ENCODE measurements at places on chromosomes 5 and 9.
A peak's percentile ranks its signal among the peaks of the same experiment; 100 is the strongest.

- DNase-seq, result no peak
These were observed 258.7 kb upstream of the ARRDC3 start for GRCh38 chr5:91641730-91642350.

DNA sequence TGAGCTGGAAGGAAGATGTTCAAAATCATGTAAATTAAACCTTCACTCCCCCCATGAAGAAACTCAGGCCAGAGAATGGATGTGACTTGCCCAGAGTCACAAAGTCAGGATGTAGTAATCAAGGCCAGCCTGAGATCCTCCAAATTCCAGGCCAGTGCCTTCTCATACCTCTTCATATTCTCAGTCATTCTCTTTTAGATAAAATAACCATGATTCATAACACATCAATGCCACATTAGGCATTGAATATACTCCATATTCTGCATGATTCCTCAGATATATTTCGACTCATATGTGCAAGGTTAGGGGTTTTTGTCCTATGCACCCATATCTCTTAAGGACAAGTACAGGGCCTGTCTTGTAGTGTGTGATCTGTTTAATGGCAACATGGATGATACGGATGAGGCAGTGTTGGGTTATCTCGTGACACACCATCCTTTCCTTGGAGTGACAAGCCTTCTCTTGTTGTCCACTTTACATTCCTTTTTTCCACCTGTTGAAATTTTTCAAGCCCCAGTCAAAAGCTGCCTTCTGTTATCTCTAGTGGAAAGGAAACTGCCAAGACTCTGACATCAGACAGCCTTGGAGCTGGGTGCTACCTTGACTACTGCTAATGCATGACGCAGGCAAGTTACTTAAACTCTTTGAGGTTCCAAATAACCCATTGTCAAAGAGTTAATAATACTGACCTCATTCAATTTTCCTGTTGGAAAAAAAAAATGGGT is 227.5 kb upstream of the NR4A3 start:
- DNase-seq, result no peak

DNA sequence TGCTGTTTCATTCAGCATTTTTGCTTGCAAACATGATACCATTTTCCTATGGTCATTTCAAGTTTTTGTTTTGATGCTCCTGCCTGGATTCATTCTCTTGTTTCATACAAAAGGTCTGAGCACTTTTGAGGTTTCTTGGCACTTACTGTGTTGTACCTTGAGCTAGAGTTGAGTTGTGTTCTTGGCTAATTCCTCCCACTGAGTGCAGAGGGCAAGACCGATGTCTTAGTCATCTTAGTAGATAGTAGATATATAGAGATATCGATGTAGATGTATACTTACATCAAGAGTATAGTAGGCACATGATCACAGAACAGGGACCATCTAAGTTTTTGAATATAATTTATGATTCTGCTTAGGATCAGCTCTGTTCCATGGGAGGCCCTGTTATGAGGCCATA is 366.6 kb downstream of the OSTF1 start:
- DNase-seq, result no peak

DNA sequence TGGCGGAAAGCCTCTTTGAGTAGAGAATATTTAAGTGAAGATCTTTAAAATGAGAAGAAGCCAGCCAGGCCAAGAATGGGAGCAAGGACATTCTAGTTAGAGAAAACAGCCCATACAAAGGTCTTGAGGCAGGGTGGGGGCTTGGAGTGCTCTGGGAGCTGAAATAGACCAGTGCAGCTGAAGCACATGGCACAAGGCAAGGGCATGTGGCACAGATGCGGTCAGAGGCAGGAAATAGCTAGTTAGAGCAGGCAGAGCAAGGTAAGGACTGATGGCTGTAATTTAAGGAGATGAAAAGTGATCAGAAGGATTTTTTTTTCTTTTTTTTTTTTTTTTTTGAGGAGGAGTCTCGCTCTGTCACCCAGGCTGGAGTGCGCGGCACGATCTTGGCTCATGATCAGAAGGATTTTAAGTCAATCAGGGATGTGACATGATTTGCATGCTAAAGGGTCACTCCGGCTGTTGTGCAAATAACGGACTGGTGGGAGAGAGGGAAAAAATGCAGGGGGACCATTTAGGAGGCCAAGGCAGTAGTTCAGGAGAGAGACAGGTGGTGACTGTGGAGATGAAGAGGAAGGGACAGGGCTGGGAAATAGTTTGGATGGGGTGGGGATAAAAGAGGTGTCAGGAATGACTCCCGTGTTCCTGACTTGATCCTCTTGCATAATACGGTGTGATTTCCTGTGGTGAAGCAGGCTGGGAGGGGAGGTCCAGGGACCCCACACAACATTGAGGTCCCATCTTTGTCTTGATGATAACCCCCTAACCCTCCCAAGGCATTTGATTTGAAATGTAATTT is 207.6 kb downstream of the HSPA4 start:
- no peak for DNase-seq

GRCh38 chr9:127506814-127507750 is 55.8 kb downstream of the LRSAM1 start:
- no peak for DNase-seq

DNA sequence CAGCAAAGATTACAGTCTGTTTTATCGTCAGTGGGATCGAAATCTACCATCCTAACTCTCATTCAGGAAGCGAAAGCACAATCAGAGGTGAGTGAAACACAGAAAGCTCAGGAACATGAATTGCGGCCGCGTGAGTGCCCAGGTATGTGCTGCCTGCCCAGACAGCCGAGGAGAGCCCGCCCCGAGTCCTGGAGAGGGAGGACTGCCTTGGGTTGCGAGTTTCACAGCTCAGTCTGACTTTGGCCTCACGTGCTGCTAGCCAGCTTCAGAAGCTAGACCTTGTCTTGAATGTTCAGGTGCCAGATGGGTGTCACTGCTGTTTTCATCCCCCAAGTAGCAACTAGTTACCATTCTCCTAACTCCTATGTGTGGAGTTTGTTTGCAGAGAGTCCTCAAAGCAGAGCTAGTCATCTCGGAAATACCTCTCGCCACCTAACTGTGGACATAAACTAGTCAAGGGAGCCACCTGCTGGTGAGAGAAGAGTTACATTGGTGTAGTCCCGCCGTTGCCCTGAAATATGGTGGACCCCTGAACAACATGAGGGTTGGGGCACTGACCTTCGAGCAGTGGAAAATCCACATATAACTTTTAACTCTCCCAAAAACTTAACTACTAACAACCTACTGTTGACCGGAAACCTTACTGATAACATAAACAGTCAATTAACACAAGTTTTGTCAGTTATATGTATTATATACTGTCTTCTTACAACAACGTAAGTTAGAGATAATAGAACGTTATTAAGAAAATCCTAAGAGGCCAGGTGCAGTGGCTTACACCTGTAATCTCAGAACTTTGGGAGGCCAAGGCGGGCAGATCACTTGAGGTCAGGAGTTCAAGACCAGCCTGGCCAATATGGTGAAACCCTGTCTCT is 80.9 kb downstream of the GOLPH3 start:
- DNase-seq, result peak; percentile 66

DNA sequence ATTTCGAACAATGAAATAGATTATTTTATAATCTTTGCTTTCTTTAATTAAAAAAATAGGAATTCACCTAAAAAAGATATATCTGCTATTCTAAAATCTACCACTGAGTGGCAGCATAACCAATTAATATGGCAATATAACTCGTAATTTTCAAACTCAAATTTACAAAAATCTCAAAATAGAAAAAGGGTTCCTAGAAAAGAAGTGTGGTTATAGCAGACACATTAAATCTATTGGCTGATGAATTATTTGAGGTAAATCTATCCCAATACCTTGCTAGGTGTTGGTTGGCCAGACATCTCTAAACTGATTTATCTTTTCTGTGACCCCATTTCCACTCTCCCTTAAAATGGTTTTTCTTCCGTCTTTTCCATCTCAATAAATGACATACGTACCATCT is 30.2 kb upstream of the NRG2 start:
- no peak for DNase-seq

- DNase-seq, result no peak
These were observed 160.5 kb upstream of the TNC start for GRCh38 chr9:115278326-115279035.

GRCh38 chr5:78639791-78640190 is 8.8 kb downstream of the LHFPL2 start:
- DNase-seq, result no peak

DNA sequence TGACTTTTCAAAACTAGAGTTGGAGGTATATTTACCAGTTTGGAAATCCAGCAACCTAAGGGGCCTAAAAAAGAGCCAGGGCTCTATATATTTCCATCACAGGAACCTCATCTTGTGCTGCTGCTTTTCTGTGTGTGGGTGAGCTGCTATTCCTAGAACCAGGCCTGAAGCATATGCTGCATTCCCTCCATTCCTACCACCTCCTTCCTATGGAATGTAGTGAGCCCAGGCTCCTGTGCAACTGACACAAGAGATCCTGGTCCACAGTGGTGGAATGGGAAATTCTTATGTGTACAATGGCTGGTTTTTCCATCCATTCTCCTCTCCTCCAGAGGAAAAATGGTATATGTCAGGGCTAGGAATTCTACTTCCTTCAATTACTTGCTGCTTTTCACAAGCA is 39.1 kb downstream of the SPEF2 start:
- DNase-seq, result no peak

DNA sequence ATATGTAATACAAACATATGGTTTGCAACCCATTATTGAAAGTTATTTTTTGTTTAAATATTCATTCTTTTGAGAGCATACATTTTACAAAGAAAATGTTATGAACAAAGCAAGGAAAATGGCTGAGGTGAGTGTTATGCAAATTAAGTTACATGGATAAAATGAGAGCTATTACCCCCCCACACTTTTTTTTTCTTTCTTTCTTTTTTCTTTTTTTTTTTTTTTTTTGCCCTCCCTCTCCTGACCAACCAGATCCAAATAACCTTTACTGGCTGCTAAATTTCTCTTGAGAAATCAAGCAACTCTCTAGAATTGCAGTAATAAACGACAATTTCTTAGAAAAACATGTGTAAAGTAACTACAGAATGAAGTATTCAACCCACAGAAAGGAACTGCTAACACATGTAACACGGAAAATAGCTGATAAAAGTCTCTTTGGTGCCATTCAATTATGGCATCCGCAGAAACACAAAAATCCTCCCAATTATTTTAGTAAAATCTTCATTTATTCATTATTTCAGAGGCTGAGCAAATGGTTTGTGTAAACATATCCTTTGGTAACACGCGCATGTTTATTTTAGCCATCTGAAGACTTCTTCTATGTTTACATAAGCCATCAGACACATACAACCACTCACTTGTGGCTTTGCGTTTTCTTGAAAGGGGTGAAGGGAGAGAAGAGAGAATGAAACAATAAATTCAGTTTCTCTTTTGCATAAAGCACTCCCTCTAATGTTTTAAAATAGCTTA is 216.1 kb downstream of the NFIB start:
- no peak for DNase-seq

GRCh38 chr9:110049699-110050450 is 158.1 kb downstream of the C9orf152 start:
- peak; percentile 32 for DNase-seq

DNA sequence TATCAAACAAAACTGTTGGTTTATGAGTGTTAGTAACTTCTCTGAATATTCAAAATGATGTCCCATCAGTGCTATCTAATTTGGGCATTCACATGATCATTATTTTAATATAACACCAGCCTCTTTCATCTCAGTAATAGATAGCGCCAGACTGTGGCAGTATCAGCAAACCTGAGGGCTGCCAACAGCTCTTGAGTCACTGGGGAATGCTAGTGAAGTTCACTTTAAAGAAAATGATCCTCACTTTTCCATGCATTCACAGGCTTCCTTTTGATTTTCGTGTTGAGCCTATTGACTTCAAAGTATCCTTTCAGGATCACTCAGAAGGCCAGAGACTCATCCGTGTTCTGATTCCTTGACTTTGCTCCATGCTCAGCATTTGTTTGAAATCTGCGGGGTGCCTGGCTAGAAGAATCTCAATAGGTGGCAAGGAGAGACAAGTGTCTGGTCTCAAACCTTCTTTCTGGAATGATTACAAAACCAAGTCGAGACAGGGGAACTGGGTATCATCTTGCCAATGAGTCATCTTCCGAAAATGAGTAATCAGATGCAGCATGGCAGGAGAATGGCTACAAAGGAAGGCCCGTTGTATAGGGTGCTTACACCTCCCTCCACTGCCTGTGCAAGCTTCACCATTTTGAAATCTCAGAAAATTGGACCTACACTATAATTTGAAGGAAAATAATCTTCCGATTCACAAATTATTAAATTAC is 509.1 kb downstream of the RASEF start:
- no peak for DNase-seq

GRCh38 chr9:84255696-84256095 is 84.9 kb downstream of the SLC28A3 start:
- DNase-seq, result no peak

DNA sequence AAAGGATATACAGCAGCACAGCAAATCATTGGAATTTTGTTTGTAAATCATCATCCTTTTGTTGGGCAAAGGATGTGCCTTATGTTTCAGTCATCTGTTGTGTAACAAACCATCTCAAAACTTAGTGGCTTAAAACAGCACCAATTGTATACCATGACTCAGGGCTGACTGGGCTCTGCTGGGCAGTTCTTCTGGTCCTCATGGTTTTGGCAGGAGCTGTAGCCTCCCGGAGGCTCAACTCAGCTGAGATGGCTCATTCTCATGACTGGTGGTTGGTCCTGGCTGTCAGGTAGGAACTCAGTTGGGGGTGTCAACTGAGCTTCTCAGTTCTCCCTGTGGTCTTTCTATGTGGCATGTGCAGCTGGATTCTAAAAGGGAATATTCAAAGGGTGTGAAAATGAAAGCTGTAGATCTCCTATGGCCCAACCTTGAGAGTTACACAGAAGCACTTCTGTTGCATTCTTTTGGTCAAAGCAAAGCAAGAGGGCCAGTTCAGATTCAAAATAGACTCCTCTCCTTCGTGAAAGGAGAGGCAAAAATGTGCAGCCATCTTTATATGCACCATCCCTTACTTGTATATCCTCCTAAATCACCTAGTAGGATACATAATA is 39.1 kb upstream of the CPEB4 start:
- no peak for DNase-seq

GRCh38 chr9:35920051-35920620 is 10.8 kb downstream of the SPAAR start:
- no peak for DNase-seq

GRCh38 chr9:125176636-125177035 is 13.0 kb downstream of the PPP6C start:
- DNase-seq, result no peak

DNA sequence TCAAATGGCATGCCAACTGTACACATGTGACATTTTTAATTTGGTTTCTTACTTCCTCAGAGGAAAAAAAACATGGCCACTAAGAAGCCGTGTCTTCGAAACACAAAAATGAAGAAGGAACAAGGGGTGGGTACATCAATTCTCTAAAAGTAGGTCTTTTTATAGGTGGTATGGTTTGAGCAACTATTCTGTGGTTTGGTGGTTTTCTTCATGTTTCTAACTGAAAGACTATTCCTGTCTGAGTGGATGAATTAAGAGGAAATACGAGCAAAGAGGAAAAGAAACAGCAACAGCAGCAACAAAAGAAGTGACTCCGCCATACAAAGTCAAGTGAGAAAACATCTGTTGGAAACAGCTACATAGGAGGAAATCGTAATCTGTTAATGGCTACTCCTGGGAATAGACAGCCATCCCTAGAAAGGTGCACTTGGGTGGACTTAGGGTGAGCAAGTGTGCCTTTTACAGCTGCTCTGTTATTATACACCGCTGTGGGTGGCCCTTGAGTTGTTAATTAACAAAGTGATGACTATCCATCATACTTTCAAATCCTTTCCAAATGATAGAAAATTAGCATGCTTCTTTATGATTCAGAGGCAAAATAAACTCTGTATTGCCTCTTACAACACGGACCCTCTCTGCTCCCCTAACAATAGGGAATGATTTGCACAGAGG is 575.8 kb downstream of the TLE1 start:
- DNase-seq, result no peak

- DNase-seq, result no peak
These were observed 67.6 kb downstream of the HMCN2 start for GRCh38 chr9:130333041-130333711.

- DNase-seq, result no peak
These were observed 57.2 kb downstream of the MTRR start for GRCh38 chr5:7925961-7926695.

Data from NCI-H510A (cell line).